ENCODE measurements at places on chromosomes 2 and 18.

DNA sequence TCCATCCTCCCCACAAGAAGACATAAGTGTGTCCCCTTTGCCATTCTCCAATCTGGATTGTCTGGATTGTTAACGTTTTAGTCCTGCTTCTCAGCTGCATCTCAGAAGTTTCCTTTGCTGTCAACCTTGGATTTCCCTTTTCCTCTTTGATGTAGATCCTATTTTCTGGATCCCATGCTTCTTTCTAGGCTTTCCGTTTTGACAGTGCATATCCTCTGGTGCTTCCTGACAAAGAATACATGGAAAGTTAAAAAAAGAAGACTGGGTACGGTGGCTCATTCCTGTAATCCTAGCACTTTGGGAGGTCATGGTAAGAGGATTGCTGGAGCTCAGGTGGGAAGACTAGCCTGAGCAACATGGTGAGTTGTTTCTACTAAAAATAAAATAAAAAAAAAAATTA, 26.8 kb downstream of the ABI2 start:
- no peak for DNase-seq

DNA sequence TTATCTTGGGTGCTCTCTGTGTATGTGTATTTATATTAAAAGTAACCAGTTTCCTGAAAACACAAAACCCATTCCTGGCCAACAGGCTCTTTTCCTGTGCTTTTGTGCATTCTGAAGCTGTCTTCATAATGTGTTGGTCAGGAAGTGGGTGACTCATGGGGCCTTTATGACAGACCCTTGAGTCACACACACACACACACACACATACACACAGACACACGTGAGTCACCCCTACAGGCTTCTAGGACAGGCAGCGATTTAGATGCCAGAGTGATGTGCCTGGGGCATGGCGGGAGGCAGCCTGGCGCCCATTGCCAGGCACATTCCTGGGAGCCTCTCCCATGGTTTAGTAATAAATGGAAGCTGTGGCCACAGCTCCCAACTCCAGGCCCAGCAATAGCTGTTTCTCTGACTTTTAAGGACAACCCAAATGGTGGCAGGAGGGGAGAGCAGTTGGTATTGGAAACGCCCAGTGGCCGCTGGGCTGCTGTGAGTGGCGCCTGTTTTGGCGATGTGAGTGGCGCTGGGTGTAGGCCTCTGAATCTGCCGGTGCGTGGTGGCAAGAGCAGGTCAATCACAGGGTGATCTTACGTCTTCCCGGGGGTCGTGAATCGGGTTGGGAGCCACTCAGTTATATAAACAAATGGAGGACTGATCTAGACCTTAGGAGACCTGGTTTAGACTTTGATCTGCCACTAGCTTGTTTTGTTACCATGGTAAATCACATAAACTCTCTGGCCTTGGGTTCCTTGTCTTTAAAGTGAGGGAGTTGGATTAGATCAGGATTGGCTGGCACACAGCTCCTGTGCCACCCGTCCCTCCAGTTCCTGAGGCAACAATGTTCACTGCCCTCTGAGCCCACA, 150.7 kb upstream of the DLX2 start:
- DNase-seq, result peak; percentile 68

DNA sequence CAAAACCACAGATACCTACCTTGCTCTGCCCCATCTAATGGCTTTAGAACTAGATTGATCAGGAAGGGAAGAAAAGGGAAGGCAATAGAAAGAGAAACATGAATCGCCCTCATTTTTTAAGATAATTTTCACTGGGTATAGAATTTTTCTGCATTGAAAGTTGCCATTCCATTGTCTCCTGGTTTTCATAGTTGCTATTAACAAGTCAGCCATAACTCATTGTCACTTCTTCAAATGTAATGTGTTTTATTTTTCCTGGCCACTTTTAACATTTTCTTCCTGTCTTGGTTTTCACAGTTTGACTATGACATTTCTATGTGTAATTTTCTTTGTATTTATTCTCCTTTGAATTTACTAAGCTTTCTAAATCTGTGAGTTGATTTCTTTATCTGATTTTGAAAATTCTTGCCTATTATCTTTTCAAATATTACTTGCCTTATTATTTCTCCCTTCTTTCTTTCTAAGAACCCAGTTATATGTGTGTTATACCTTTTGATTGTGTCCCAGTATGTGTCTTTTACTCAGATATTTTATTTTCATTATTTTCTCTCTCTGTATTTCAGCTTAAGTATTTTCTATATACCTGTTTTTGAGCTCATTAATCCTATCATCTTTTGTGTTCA, 85.5 kb upstream of the GLI2 start:
- no peak for DNase-seq

DNA sequence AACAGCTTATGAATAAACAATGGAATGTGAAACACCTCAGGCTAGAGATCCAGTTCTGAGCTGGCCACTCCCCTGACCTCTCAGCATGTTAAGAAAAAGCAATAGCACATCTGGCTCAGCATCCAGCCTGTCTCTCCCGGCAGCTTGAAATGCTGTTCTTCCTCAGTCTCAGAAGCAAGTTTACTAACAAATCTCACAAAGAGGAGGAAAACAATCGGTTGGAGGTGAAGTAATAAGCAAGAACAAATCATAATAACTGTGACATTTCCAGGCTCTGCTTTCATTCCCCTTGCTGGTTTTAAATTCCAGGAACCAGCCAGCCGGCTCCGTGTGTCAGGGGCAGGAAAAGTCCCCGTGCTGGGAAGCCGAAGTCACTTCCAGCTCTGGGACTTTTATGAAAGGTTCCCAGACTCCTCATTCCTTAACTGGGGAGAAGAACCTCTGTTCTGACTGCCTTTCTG, 133.9 kb upstream of the ARL4C start:
- no peak for DNase-seq

GRCh38 chr18:33802955-33803354, 224.9 kb downstream of the ASXL3 start:
- DNase-seq, result peak; percentile 28

- DNase-seq, result no peak
These were observed 220.2 kb downstream of the NR4A2 start for GRCh38 chr2:156112323-156112722.

Data from left hindlimb (tissue), 1 donor.